Activated CD8-positive, alpha-beta T cell treated with anti-CD3 and anti-CD28 coated beads, Interleukin-2, amount 10 ng/mL, durations not matched to agents 7 days and 5 days (primary cell): ENCODE measurements at places on chromosomes 2 and 18. TPM values are rescaled to one million over a fixed set of nuclear protein-coding genes. Genes with fewer than 3 reads are reported as not detected.

DNA sequence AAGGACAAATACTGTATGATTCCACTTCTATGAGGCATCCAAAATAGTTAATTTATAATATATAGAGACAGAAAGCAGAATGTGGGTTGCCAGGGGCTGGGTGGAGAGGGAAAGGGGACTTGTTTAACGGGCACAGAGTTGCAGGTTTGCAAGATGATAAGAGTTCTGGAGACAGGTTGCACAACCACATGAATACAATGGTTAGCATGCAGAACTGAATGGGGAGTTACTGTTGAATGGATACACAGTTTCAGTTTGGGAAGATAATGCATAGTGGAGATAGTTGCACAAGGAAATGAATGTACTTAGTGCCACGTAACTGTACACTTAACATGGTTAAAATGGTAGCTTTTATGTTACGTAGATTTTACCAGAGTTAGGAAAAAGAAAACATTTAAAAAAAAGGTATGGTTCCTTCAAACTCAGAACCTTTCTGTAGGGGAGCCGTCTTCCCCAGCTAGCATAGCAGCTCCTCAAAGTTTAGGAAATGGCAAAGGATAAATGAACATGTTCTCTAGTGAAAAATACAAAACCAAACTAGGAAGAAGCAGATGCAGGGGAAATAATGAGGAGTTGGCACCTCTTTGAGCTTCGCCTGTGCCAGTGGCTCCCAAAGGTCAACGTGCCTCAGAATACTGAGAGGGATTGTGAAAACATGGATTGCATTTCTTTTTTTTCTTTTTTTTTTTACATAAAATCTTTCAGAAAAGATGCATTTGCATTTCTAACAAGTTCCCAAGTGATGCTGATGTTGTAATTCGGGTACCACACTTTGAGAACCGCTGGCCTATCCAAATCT lies 95.2 kb downstream of the ZCCHC2 start:
- H3K4me1 ChIP-seq: no peaks in the 10 kb centered on the region
- no peak overlapping the region for H3K27ac ChIP-seq
- no peak for DNase-seq
- H3K36me3 ChIP-seq: no peaks in the 10 kb centered on the region
- peaks cover 21% of the 10 kb centered on the region for H3K27me3 ChIP-seq
- no peak overlapping the region for H3K4me3 ChIP-seq

- no peak overlapping the region for H3K27ac ChIP-seq
- no peaks in the 10 kb centered on the region for H3K36me3 ChIP-seq
- no peak overlapping the region for H3K4me3 ChIP-seq
- peaks cover 20% of the 10 kb centered on the region for H3K27me3 ChIP-seq
- H3K4me1 ChIP-seq: no peaks in the 10 kb centered on the region
These were observed 72.4 kb upstream of the KIF5C start for GRCh38 chr2:148802448-148803220.

The QPCT gene
- not detected for total RNA-seq

DNA sequence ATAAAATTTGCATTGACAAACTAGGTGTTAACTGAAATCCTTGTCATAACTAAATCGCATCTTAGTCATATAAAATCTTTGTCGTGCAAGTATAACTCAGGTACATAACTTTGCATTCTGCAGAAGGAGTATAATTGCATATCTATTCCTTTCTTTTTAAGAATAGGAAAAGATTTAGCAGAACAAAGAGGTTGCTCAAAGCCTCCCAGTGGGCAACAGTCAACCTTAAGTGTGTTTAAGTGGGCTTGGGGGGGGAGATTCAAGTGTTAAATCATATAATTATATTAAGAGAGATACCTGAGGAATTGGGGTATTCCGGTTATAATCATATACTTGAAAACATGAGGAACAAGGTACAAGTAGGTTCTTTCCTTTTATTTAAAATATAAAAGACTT lies 913.3 kb downstream of the CPS1 start:
- H3K27me3 ChIP-seq: no peaks in the 10 kb centered on the region
- no peaks in the 10 kb centered on the region for H3K4me1 ChIP-seq
- no peak overlapping the region for H3K4me3 ChIP-seq
- no peak overlapping the region for H3K27ac ChIP-seq
- no peak for DNase-seq

The LINC00305 gene
- total RNA-seq: not detected
